ENCODE measurements at places on chromosomes 3 and 15. TPM values are rescaled to one million over a fixed set of nuclear protein-coding genes. Genes with fewer than 3 reads are reported as not detected.

The SERPINI1 gene
- polyA plus RNA-seq: 886 TPM

The SCAMP5 gene
- polyA plus RNA-seq: 48.3 TPM

The TLR9 gene
- polyA plus RNA-seq: not detected

The CPN2 gene
- not detected for polyA plus RNA-seq

The UROC1 gene
- not detected for polyA plus RNA-seq

All from Purkinje cell (primary cell).